ENCODE measurements at places on chromosomes 4 and X.

DNA sequence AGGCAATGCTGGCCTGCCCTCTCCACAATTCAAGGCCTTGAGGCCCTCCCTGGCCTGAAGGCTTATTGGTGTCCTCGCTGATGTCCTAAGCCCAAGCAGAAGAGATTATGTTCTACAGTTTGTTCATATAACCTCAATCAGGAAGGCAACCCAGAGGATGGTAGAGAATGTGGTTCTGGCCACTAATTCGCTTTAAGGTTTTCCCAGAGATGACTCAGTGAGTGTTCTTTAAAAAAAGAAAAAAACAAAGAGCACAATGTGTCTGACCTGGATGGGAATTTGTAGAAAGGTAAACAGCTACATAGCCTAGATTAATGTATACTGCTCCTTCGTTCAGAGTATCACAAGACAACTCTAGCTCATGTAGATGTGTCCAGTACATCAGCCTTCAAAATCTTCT is 66.0 kb downstream of the MANBA start:
- DNase-seq = no peak

- DNase-seq = no peak
Measured at GRCh38 chr4:111480510-111480909, 664.7 kb upstream of the FAM241A start.

DNA sequence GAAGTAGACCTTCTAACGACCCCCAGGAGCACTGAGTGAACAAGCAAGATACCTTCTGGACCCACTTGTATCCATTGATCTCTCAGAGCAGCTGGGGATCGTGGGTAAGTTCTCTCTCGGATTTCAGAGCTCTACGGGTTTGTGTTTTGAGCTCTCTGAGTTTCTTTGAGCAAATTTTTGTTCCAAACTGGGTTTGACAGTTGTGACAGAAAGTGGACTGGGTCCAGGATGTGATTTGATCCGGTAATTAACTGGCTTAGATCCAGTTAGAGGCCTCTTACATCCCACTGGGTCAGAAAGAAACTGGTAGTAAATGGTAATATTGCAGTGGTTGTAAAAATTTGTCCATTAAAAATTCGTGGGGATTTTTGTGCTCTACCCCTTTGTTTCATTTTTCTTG is 459.2 kb downstream of the INPP4B start:
- DNase-seq = no peak

GRCh38 chr4:2424581-2424980 is 5.8 kb downstream of the CFAP99 start:
- no peak for DNase-seq

DNA sequence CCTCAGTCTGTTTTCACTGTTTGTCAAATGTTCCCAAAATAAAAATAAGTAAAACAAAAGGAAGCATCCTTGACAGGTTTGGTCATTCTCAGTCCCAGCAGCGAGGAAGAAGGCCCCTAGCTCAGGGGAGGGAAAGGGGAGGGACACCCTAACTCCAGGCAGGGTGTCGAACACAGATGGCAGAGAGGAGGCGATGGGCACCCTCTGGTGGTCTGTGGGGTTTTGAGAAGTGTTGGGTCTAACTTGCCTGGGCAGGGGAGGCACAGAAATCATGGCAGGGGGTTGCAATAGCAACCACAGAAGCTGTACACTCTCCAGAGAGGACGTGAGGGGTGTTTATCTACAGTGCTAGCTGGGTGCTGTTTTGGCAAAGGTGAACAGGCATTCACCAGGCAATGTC is 229.8 kb upstream of the SFRP2 start:
- no peak for DNase-seq

GRCh38 chrX:39196192-39197102 is 395.2 kb downstream of the MID1IP1 start:
- DNase-seq = peak; percentile 25

DNA sequence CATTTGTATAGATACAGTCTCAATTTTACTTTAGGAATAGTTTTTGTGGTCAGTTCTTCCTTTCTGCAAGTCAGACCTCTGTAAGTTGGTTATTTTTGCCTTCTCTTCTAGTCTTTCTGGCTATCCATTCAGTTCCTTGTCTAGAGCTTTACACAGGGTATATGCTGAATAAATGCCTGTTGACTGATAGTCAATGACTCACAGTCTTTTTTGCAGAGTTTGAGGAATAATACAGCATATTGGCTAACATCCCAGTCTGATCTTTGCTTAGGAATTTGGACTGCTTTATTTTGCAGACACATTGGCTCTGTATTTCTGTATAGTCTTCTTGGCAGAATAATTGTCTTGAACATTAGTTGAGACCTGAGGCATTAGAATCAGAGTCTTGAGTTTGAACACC is 132.4 kb downstream of the MAGEC1 start:
- no peak for DNase-seq

DNA sequence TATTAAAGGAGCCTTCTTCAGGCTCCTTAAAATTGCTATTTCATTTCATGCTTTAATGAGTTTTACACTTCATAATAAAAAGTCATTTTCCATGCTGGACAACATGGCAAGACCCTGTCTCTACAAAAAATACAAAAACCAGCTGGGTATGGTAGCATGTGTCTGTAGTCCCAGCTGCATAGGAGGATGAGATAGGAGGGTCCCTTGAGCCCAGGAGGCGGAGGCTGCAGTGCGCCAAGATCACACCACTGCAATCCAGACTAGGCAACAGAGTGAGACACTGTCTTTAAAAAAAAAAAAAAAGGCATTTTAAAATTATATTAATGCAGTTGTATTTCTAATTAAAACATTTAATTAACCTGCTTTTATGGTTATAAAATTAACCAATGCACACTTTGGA is 49.2 kb downstream of the PDS5A start:
- DNase-seq = no peak

GRCh38 chr4:116438981-116439729 is 646.2 kb downstream of the TRAM1L1 start:
- DNase-seq = no peak

DNA sequence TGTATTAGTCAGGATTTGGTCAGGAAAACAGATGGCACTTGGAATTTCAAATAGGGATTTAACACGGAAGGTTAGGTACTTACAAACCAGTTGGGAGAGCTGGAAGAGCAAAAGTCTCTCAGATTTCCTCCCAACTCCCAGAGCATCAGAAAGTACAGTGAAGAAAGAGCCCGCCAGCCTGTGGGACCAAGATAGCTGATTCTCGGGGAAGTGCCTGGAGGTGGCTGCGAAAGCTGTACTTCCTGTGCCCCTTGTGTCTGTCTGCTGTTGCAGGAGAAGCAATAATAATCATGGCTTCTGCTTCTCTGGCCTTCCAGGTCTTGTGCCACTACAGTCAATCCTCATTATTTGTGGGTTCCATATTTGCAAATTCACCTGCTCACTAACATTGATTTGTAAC is 221.0 kb upstream of the BCOR start:
- no peak for DNase-seq

- DNase-seq = no peak
Measured at GRCh38 chr4:65170768-65171514, 499.3 kb downstream of the EPHA5 start.

GRCh38 chrX:54758114-54759055 is 39.7 kb downstream of the ITIH6 start:
- no peak for DNase-seq

- no peak for DNase-seq
Measured at GRCh38 chrX:132058050-132058449, 34.9 kb downstream of the STK26 start.

GRCh38 chr4:184416913-184417734 is 57.2 kb downstream of the IRF2 start:
- no peak for DNase-seq

GRCh38 chr4:100348473-100348872 is 158.2 kb upstream of the DDIT4L start:
- no peak for DNase-seq

DNA sequence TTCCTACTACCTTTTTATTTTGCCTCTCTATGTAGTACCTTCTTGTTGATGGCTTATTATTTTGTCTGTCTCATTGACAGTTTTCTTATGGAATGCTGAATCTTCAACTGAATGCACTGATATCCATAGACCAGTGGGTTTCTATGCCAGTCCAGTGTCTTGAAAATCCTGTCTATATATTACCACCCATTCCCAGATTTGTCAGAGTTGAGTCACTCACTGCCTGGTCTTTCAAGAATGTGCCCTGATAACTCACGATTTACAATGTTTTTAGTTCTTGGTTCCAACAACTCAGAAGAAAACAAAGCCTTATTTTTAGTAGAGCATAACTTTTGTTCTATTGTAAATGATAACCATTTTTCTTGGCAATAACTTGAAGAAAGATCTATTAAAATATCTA is 606.0 kb upstream of the PITX2 start:
- no peak for DNase-seq

DNA sequence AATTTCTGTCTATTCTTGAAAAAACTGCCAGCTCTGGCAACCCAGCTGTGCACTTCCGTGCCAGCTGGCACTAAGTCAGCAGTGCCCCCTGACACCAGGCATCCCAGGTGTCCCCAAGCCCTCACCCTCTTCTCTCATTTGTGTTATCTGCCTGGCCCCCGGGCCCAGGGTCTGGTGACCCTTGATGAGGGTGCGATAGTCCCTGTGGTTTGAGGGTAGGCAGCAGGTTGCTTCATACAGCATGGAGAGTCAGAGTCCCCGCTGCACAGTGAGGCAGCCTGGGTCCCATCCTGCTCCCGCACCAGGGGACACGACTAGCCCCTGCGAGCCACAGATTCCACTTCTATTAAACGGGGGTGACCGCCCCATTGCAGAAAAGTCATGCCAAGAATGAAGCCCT is 1.9 kb downstream of the MAN2B2 start:
- DNase-seq = no peak

DNA sequence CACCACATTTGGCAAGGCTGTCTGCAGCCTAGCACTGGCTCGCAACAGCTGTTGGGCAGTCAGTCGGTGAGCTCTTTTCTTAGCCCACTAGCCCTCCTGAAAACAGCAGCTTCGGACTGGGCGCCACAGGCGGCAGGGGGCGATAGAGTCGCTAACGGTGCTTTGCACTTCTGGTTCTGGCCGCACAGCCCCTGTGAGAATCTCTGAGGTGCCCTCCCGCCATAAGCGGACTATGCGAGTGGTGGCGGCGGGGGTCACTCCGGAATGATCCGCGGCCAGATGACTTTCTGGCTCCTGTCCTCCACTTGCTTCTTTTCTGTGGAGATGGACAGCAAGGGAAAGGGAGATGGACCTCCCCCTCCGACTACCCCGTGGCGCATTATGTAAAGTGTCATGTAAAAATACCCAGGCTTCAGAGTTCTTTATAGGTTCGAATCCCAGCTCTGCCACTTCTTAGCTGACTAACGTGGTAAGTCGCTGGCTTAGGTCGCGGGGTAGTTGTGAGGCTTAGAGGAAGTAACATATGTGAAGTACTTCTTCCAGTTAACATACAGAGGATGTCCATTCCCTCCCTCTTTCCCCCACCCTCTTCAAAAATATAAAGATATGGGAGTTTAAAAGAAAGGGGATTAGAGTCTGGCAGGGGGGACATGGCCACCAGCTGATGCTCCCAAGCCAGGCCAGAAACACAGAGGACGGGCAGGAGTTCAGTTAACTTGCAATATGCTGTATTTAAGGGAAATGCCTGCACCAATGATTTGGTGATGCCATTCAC is 11.0 kb downstream of the ARHGAP36 start:
- DNase-seq = no peak

DNA sequence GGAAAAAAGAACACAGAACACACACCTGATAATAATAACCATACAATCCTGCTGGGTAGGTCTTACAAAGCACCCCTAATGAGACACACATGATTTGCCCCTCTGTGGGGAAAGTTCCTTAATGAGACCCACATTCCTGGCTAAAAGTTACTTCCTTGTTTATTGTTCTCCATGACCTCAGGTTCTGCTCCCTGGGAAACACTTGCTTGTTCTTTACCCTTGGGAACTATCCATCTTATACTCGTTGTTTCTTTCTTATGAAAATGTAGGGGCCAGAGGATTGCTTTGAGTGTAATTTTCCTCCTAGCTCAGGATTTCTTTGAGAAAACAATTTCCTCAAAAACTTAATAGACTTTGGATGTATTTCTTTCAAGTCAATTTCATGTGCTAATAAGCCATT is 52.1 kb upstream of the PCDH10 start:
- DNase-seq = no peak

- no peak for DNase-seq
Measured at GRCh38 chr4:53183754-53184153, 182.1 kb downstream of the SCFD2 start.

DNA sequence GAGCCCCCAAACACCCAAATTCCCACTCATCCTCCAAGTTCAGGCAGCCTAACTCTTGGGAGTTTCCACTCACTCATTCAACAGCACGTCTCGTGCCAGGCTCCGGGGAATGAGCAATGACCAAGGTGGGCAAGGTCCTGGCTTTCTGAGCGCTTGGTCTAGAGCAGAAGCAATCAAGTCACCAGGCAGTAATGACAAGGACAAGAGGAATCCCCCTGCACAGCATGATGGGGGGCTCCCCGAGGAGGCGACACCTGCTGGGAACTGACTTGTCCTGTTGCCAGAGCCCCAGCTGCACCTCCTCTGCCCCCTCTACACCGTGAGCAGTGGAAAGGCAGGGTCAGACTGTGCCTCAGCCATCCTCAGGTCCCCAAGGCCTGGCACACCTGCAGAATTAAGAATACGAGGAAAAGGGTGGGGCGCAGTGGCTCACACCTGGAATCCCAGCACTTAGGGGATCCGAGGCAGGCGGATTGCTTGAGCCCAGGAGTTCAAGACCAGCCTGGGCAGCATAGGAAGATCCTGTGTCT is 25.7 kb upstream of the MRFAP1 start:
- no peak for DNase-seq

DNA sequence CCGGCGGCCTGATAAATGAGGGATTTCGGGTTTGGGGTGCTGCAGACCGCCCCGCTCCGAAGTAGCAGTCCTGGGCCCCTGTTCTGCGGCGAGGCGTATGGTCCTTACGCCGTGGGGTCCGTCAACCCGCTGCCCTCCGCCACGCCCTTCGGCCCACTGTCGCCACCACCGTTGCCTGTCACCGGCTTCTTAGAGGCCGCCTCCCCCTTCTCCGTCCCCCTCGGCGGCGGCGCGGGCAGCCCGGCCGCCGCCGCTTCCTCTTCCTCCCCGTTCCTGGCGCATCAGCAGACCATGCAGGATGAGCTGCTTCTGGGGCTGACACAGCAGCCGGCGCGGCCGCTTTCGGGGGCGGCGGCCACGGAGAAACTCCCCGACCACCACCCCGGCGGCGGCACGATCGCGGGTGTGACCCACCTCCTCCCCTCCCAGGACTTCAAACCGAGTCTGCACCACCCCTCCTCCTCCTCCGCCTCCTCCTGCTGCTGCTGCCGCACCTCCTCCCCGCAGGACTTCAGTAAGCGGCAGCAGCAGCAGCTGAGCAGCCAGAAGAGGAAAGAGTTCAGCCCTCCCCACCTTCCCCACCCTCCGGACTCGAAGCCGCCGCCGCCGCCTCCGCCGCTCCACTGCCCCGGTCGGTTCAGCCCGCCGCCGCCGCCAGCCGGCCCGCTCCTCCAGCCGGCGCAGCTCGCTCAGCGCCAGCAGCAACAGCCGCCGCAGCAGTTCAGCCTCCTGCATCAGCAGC is 549 bp downstream of the CPEB2 start:
- peak; percentile 81 for DNase-seq

- DNase-seq = no peak
Measured at GRCh38 chr4:41799126-41799525, 50.6 kb upstream of the PHOX2B start.

DNA sequence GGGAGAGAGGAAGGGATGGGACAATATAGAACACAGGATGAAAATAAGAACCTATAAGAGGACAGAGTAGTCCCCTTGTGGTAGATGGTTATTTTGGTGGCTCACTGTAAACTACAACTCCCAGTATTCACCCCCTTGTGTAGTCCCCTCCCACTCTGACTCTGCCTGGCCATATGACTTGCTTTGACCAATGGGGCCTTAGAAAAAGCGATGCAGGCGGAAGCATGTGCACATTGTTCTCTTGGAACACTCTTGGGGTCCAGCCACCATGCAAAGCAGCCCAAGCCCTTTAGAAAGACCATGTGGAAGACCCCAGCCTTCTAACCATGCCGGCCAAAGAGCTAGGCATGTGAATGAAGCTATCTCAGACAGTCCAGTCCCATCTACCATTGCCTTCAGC is 415.0 kb downstream of the BCOR start:
- DNase-seq = no peak
